ENCODE measurements at places on chromosomes 13 and 19. TPM values are rescaled to one million over a fixed set of nuclear protein-coding genes. Genes with fewer than 3 reads are reported as not detected.

The CERS4 gene
- 3.1 TPM for polyA plus RNA-seq

The PSG1 gene
- polyA plus RNA-seq: 0.67 TPM

The ZNF473 gene
- polyA plus RNA-seq: 1.6 TPM

The RYR1 gene
- polyA plus RNA-seq: 6.9 TPM

The FBXO27 gene
- 2.7 TPM for polyA plus RNA-seq

The ICAM5 gene
- not detected for polyA plus RNA-seq

The ZNF784 gene
- polyA plus RNA-seq: 0.16 TPM

The ZNF547 gene
- polyA plus RNA-seq: 7.0 TPM

The ERICH6B gene
- polyA plus RNA-seq: not detected

The S1PR4 gene
- polyA plus RNA-seq: not detected

The CYP4F11 gene
- polyA plus RNA-seq: 0.89 TPM

The ZNF99 gene
- polyA plus RNA-seq: 0.42 TPM

The PLIN4 gene
- not detected for polyA plus RNA-seq

The PRX gene
- polyA plus RNA-seq: not detected

The IGFLR1 gene
- polyA plus RNA-seq: 1.0 TPM

The MBD3L3 gene
- polyA plus RNA-seq: not detected

The B3GNT3 gene
- not detected for polyA plus RNA-seq

The TTYH1 gene
- polyA plus RNA-seq: 45.6 TPM

The RXFP2 gene
- not detected for polyA plus RNA-seq

The TYROBP gene
- not detected for polyA plus RNA-seq

The SLC25A41 gene
- polyA plus RNA-seq: not detected

The GJB6 gene
- polyA plus RNA-seq: 1.1 TPM

The SGCG gene
- not detected for polyA plus RNA-seq

The CBARP gene
- polyA plus RNA-seq: 0.26 TPM

The ZNF57 gene
- 8.4 TPM for polyA plus RNA-seq

The ZNF576 gene
- 9.6 TPM for polyA plus RNA-seq

The GPR108 gene
- polyA plus RNA-seq: 7.2 TPM

The DACH1 gene
- polyA plus RNA-seq: 62.9 TPM

The LILRB2 gene
- polyA plus RNA-seq: not detected

The EFNA2 gene
- polyA plus RNA-seq: not detected

The C19orf53 gene
- polyA plus RNA-seq: 364 TPM

The CLIP3 gene
- polyA plus RNA-seq: 46.5 TPM

The CAPN12 gene
- 4.4 TPM for polyA plus RNA-seq

The SH2D3A gene
- polyA plus RNA-seq: not detected

The LGALS7 gene
- polyA plus RNA-seq: not detected

The CLEC17A gene
- not detected for polyA plus RNA-seq

The KLK4 gene
- polyA plus RNA-seq: not detected

The ADGRL1 gene
- 1.1 TPM for polyA plus RNA-seq

The CCDC70 gene
- polyA plus RNA-seq: not detected

The C1QTNF9B gene
- polyA plus RNA-seq: 0.36 TPM

The BEST2 gene
- polyA plus RNA-seq: not detected

The TMEM150B gene
- polyA plus RNA-seq: not detected

The KASH5 gene
- polyA plus RNA-seq: not detected
